ENCODE measurements at places on chromosomes 2 and 18. TPM values are rescaled to one million over a fixed set of nuclear protein-coding genes. Genes with fewer than 3 reads are reported as not detected.

- H3K27ac ChIP-seq: peak overlapping the region; percentile 42
- peak overlapping the region; percentile 30 for H3K4me3 ChIP-seq
- H3K4me1 ChIP-seq: no peaks in the 10 kb centered on the region
Measured at GRCh38 chr2:219684721-219685689, 57.6 kb downstream of the SLC4A3 start.

DNA sequence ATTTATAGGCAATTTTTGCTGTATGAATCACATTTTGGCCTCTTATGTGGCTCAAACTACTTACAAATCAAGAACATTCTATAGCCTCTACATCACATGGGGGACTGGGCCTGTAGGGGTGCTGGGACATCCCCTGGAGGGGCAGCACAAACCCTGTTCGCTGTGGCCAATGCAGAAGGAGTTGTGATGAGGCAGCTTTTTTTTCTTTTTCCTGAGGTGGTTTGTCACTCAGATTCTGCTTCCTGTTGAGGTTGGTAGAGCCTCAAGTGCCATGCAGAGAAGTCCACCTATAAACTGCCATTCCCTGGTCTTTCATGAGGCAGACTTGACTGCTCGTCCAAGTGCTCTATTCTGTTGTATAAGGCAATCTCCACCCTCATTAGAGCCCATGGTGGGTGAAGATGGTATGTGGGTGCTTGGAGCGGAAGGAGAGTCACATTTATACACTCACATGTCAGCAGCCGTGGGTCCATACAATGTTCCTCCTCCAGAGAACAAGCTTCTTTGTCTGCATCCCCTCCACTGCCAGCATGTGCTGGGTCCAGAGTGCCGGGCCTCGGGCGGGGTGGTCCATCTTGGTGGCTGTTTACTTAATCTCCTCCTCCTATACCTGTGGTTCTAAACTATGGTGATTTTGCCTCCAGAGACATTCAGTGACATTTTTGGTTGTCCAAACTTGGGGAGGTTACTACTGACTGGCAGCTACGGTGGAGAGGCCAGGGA is 120.3 kb downstream of the ACOXL start:
- H3K27ac ChIP-seq: no peak overlapping the region
- no peaks in the 10 kb centered on the region for H3K27me3 ChIP-seq
- no peak overlapping the region for H3K4me3 ChIP-seq
- no peaks in the 10 kb centered on the region for H3K36me3 ChIP-seq
- H3K4me1 ChIP-seq: no peaks in the 10 kb centered on the region

GRCh38 chr2:224666951-224667553 is 49.1 kb downstream of the CCDC195 start:
- no peak overlapping the region for H3K4me3 ChIP-seq
- peaks cover 1% of the 10 kb centered on the region for H3K4me1 ChIP-seq
- H3K36me3 ChIP-seq: no peaks in the 10 kb centered on the region
- no peak overlapping the region for H3K27ac ChIP-seq

GRCh38 chr2:39008665-39009064 is 112.2 kb downstream of the SOS1 start:
- no peak overlapping the region for H3K27ac ChIP-seq
- no peaks in the 10 kb centered on the region for H3K27me3 ChIP-seq
- no peaks in the 10 kb centered on the region for H3K4me1 ChIP-seq
- H3K4me3 ChIP-seq: no peak overlapping the region

DNA sequence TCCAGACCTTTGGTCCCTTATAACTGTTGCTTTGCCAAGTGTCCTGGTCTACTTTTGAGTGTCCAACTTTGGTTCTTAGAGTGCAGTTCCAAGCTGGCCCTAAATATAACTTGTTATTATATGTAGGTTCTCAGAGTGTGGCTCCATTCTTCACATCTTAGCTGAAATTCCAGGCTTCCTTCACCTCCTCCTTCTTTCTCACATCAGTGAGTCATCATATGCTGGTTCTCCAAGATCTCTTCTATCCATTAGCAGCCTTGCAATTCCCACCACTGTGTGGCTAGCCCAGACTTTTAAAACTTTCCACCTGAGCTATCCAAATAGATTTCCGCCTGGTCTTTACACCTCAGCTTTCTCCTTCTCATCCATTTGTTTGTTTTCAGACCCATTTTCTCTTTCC is 12.6 kb upstream of the CXCR4 start:
- no peaks in the 10 kb centered on the region for H3K36me3 ChIP-seq
- no peak overlapping the region for H3K4me3 ChIP-seq
- no peaks in the 10 kb centered on the region for H3K4me1 ChIP-seq
- H3K27me3 ChIP-seq: peaks cover 7% of the 10 kb centered on the region
- DNase-seq: no peak
- H3K27ac ChIP-seq: no peak overlapping the region

- no peak overlapping the region for H3K27ac ChIP-seq
- peaks cover 2% of the 10 kb centered on the region for H3K4me1 ChIP-seq
- H3K27me3 ChIP-seq: no peaks in the 10 kb centered on the region
- H3K4me3 ChIP-seq: no peak overlapping the region
Measured at GRCh38 chr2:144439993-144440392, 79.9 kb downstream of the ZEB2 start.

Gene UGT1A10
- total RNA-seq: not detected

Gene BMP10
- total RNA-seq: 9.5 TPM

DNA sequence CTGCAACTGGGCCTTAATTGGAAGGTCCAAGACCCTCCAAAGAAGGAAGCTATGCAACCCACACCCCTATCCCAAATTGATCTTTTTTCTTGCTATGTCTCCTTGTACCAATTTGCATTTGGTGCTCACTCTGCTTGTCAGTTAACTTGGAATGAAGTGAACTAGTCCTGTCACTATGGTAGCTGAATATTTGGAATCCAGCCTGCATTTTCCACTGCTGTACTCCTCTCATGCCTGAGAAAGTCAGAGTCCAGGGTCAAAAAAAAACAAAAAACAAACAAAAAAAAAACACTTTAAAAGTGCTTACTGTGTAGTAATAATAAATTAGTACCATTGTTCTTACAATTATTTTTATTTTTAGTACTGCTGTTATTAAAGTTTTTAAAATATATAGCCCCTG is 462.8 kb upstream of the SLC8A1 start:
- no peaks in the 10 kb centered on the region for H3K36me3 ChIP-seq
- H3K27ac ChIP-seq: no peak overlapping the region
- no peaks in the 10 kb centered on the region for H3K27me3 ChIP-seq
- H3K4me3 ChIP-seq: no peak overlapping the region
- DNase-seq: no peak

DNA sequence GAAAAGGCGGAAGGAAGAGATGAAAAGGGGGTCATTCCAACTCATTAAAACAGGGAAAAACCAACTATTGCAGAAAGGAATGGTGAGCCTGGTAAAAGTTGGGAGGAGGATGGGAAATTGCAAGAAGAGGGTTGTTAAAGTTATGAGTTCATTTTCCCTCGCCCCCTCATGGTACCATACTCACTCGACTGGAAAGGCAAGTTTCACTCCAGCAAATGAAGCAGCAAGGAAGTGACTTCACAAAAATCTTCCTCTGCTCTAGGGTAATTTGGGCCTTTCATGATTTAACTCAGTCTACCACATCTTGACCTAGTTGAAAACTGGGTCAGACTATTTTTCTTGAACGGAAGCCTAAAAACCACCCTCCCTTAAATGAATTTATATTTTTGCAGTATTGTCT is 22.8 kb upstream of the DAW1 start:
- H3K36me3 ChIP-seq: no peaks in the 10 kb centered on the region
- no peaks in the 10 kb centered on the region for H3K27me3 ChIP-seq
- H3K4me3 ChIP-seq: no peak overlapping the region
- H3K27ac ChIP-seq: no peak overlapping the region
- H3K4me1 ChIP-seq: no peaks in the 10 kb centered on the region

DNA sequence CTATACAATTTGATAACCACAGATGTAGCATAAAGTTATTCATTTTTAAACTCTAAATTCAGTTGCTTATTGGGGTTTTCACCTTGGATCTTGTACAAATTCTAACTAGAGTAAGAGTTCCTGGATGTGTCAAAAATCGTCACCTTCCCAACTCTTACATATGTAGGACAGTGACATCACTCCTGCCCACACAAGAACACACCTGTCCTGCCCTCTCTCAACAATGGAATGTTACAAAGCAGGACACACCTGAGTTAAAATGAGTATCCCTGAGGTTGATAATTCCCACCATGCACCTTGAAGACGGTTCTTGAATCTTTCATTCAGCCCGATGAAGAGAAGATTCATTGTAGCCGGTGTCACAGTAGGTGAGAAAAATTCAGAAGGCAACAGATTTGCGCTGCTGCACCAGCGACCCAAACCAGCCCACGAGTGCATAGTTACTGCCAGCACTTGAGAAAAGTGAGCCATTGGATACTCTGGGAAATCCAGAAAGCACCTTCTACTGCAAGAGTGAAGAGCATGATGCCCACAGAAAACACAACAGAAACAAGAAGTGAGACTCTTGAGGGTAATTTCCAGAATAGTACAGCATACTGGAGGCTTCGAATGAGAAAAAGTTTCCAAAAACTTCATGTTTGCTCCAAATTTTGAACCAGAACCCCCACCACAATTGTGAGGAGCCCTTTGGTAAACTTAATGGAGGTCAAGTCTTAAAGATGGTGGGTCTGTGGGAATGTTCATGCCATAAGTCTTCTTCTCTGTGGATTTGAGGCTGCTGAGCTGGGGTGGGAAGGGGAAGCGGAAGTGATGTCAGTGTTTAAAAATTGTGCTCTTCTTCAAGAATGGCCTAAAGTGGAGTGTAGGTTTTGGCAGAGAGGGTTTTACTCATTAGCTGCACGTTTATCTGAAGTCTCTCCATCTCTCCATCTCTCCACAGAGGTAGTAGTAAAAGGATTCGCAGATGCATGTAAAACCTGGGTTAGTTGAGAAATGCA is 34.7 kb upstream of the ADAM23 start:
- H3K27me3 ChIP-seq: no peaks in the 10 kb centered on the region
- H3K4me3 ChIP-seq: no peak overlapping the region
- no peak overlapping the region for H3K27ac ChIP-seq

GRCh38 chr2:201696151-201696659 is 2.2 kb downstream of the MPP4 start:
- H3K27ac ChIP-seq: no peak overlapping the region
- no peak for DNase-seq
- H3K4me1 ChIP-seq: no peaks in the 10 kb centered on the region
- H3K4me3 ChIP-seq: no peak overlapping the region

GRCh38 chr2:25207078-25207545 is 38.7 kb upstream of the POMC start:
- DNase-seq: no peak
- H3K4me1 ChIP-seq: no peaks in the 10 kb centered on the region
- H3K4me3 ChIP-seq: no peak overlapping the region
- no peaks in the 10 kb centered on the region for H3K36me3 ChIP-seq

DNA sequence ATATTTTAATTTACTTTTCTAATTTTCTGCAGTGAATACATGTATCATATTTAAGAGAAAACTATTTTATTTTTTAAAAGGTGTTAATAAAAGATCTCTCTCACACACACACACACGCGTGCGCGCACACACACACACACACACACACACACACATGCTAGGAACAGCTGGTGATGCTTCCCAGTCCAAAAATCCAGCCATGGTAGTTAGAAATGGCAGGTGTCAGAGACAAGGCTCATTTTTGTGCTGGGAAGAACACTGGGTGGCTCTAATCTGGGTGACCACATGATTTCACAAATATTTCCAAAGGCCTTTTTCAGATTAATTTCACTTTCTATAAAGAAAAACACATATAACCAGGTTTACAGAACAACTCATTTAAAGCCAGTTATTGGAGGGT is 104.5 kb upstream of the NCK2 start:
- peaks cover 13% of the 10 kb centered on the region for H3K4me1 ChIP-seq
- no peak for DNase-seq
- no peak overlapping the region for H3K4me3 ChIP-seq
- no peak overlapping the region for H3K27ac ChIP-seq

DNA sequence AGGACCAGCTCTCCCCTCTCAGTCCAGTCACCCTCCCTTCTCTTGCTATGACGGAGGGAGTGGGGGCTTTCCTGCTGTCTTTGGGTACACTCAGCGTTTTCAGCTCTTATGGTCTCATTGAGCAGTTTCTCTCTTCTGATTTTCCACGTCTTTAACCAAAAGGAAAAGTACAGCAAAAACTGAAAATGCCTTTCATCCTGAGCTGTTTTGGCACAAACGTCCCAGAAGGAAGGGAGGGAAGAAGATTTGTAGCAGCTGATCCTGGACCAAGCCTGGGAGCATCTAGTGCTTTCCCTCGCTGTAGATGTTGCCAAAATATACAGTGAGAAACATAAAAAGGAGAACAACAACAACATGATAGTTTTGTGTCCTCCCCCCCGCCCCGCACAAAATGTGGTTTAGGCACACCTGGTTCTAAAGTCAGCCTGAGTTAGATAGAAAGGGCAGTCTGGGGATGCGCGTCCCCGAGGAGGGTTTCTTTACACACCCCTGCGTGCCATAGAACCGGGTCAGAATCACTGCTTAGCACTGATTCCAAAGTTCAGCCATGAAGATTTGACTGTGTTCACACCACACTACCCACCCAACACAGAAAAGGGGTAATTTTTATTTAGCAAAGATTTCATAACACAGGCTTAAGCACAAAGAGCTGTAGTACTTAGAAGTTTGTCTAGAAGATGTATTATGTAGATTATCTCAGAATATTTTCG is 53.4 kb downstream of the SLC40A1 start:
- no peaks in the 10 kb centered on the region for H3K4me1 ChIP-seq
- H3K36me3 ChIP-seq: no peaks in the 10 kb centered on the region
- no peak overlapping the region for H3K27ac ChIP-seq
- no peak for DNase-seq
- no peak overlapping the region for H3K4me3 ChIP-seq

GRCh38 chr2:135475128-135475527 is 55.9 kb downstream of the ZRANB3 start:
- H3K4me1 ChIP-seq: no peaks in the 10 kb centered on the region
- no peaks in the 10 kb centered on the region for H3K27me3 ChIP-seq
- H3K27ac ChIP-seq: no peak overlapping the region
- no peaks in the 10 kb centered on the region for H3K36me3 ChIP-seq
- DNase-seq: no peak

Gene NT5C1B
- not detected for total RNA-seq

GRCh38 chr2:79906139-79906890 is 393.5 kb downstream of the CTNNA2 start:
- no peaks in the 10 kb centered on the region for H3K4me1 ChIP-seq
- no peak for DNase-seq
- peaks cover 9% of the 10 kb centered on the region for H3K27me3 ChIP-seq
- no peak overlapping the region for H3K4me3 ChIP-seq
- H3K27ac ChIP-seq: no peak overlapping the region

GRCh38 chr2:46331109-46331766 is 34.0 kb downstream of the EPAS1 start:
- H3K4me3 ChIP-seq: no peak overlapping the region
- H3K36me3 ChIP-seq: no peaks in the 10 kb centered on the region

Gene CABYR
- total RNA-seq: 0.19 TPM

DNA sequence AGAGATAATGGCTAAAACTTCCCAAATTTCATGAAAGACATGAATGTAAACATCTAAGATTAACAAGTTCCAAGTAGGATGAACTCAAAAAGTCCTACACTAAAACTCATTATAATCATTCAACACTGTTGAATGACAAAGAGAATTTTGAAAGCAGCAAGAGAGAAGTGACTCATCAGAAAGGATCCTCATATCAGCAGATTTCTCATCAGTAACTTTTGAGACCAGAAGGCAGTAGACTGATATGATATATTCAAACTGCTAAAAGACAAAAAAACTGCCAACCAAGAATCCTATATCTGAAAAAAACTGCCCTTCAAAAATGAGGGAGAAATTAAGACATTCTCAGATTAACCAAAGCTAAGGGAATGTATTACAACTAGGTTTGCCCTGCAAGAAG is 130.6 kb upstream of the OTX1 start:
- H3K27ac ChIP-seq: no peak overlapping the region
- H3K27me3 ChIP-seq: no peaks in the 10 kb centered on the region
- H3K4me3 ChIP-seq: no peak overlapping the region
- H3K36me3 ChIP-seq: peaks cover 12% of the 10 kb centered on the region
- no peaks in the 10 kb centered on the region for H3K4me1 ChIP-seq

Gene ALPP
- total RNA-seq: not detected
